RPMI8226 (cell line): ENCODE measurements at places on chromosomes 5 and 9.
A peak's percentile ranks its signal among the peaks of the same experiment; 100 is the strongest.

GRCh38 chr9:26919698-26920097 is 27.1 kb upstream of the CAAP1 start:
- no peak for DNase-seq

GRCh38 chr5:93909356-93909755 is 168.0 kb upstream of the POU5F2 start:
- no peak for DNase-seq

GRCh38 chr5:168837852-168838251 is 258.7 kb upstream of the PANK3 start:
- DNase-seq, result no peak

DNA sequence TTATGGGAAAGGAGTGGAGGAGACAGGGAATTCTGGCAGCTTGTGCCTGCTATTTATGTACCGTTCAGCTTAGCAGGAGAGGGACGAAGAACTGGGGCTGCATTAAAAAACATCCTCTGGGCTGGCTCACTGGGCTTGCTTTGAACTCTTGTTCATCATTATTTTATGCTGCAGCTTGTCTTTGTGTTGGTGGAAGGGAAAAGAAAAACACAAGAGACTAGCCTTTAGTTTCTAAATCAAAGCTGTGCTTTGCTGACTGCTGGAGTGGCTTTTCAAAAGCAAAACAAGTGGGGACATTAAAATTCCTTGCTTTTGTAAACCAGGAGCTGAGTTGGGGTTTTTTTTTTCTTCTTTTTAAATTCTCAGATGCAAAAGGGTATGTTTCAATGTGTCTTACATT is 5.9 kb upstream of the RGMB start:
- DNase-seq, result no peak

- DNase-seq, result no peak
These were observed 26.9 kb downstream of the SLC6A3 start for GRCh38 chr5:1418238-1418920.

DNA sequence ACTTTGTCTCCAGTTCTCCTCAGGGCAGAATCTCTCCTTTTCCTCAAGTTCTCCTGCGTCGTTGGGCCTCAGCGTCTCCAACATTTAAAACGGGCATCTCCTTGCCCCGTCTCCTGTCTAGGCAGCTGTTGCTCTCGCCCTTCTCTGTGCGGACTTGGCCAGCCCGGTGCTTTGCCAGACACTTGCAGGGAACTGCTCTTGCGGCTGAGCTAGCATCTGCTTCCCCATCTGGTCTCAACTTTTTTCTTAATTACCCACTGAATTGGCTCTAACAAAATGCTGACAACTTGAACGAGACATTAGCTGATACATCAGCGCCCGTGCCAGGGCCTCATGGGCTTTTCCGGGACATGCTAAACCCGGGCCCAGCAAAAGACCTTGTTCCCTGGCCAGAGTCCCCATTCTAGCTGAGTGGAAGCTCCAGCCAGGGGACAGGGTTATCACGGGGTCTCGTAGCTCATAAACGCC is 25.1 kb downstream of the ZNF618 start:
- DNase-seq, result no peak

DNA sequence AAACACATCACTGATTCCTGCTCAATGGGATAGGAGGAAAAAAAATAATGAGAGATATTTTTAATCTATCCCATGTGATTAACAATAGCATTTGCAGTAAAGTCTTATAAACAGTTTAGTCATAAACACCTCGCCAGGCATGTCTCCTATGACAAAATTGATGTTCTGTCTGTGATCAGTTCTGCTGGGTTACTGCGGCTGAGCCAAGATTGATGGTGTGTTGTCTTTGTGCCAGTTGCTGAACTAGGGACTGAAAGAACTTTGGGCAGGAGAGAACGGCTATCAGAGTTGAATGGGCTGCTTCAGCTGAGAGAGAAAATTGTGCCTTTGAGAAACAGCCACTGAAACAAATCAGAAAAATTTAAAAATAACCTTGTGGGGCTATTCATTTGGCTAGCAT is 37.3 kb upstream of the MAMDC2 start:
- DNase-seq, result no peak

GRCh38 chr9:87605676-87606075 is 108.0 kb downstream of the DAPK1 start:
- no peak for DNase-seq

GRCh38 chr9:93592643-93593021 is 16.2 kb downstream of the PHF2 start:
- DNase-seq, result peak; percentile 28

DNA sequence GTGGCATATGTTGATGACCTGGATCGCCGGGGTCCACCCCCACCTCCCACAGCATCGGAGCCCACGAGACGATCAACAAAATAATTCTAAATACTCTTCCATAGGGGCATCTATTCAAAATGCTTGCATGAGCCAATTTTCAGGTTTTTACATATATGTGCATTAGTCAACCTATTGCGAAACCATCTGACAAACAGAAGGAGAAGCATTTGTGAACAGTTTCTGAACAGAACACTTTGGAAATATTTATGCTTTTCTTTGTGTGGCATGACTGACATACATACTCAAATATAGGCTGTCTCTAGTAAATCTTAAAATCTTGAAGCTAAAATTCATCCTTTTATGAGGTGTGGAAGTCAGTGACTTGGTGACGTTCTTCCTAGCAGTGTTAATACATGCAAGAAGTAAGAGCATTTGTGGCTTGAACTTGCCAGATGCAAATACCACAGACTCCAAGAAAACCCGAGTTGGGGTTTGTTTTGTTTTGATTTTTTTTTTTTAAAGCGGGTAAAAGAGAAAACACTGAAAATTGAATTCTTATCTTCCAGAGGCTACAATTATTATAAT is 5.3 kb downstream of the GPR151 start:
- no peak for DNase-seq

GRCh38 chr5:163772241-163772640 is 266.8 kb downstream of the MAT2B start:
- DNase-seq, result no peak

- DNase-seq, result no peak
These were observed 3.4 kb downstream of the AJM1 start for GRCh38 chr9:136845465-136846260.

- DNase-seq, result no peak
These were observed 29.6 kb upstream of the SLC9A3 start for GRCh38 chr5:553874-554273.

DNA sequence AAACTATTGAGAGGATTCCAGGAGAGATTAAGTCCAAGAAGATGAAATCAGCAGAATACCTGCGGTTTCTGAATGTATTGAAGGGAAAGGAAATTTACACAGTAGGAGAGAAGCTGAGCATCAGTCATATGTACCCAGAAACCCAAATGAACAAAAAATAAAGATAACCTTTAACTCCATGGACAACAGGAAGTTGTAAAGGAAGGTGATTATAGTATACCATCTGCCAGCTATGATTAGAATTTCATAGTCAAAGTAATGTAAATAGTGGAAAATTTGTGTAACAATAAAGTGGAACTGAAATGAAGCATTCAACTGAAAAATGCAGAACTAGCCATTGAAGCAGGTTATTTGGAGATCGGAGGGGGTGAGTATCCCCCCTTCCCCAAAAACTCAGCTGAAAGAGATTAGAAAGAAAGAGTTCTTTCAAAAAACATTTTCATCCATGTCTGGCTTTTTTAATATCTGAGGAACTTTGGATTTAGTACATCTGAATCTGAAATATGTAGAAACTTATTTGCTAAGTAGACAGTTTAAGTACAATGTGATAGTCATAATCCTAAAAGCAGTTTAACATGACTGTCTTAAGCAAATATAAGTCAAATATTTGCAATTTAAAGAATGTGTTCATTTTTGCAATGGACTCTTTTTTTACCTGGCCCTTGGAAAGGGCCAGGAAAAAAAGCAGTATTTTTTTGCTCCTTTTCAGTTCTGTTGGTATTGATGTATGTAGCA is 58.4 kb downstream of the APC start:
- DNase-seq, result no peak

GRCh38 chr5:167626341-167627123 is 664.9 kb upstream of the WWC1 start:
- no peak for DNase-seq

DNA sequence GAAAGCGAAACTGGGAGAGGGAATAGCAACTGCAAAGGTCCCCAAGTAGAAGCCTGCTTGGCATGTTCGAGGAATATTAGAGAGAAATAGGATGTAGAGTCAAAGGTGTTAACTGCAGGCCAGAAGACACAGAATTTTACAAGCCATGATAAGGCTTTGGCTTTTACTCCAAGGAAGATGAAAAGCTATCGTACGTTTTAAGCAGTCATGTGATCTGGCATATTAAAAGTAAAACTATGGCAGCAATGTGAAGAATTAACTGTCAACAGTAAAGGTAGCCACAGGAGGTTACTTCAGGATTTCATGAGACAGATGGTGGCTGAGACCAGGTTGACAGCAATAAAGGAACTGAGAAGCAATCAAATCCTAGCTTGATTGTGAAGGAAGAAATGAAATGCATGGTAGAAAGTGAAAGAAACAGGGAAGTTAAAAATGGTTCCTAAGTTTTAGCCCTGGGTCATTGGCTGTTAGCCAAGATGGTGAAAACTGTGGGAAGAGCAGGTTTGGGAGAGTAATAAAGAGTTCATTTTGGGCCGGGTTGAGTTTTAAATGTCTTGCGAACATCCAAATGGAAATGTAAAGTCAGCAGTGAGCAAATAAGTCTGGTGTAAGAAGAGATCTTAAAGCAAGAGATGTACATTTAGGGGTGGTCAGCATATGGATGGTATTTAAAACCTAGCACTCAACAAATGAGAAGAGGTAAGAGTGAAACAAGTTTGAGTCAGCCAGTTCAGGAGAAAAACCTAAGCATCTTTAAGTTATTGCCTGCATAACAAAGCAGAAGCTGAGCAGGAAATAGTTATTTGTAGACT is 20.3 kb upstream of the TTC33 start:
- DNase-seq, result no peak

- DNase-seq, result peak; percentile 23
These were observed 238.0 kb downstream of the HSPA4 start for GRCh38 chr5:133289686-133290367.

GRCh38 chr5:160649304-160649703 is 202.7 kb downstream of the ATP10B start:
- peak; percentile 20 for DNase-seq

DNA sequence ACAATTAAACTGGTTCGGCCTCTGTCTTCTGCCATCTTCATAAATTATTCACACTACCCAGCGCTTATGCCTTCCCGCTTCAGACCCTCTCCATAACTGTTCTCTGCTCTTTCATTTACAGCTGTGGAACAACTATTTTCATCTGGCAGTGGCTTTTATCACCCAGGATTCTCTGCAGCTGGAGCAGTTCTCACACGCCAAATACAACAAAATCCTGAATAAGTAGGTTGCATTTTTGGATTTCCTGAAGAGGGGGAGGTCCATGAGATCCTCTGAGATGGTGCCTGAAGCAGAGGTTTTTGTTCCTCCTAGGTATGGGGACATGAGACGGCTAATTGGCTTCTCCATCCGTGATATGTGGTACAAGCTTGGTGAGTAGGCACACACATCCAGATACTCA is 28.1 kb upstream of the INSYN2B start:
- DNase-seq, result no peak

DNA sequence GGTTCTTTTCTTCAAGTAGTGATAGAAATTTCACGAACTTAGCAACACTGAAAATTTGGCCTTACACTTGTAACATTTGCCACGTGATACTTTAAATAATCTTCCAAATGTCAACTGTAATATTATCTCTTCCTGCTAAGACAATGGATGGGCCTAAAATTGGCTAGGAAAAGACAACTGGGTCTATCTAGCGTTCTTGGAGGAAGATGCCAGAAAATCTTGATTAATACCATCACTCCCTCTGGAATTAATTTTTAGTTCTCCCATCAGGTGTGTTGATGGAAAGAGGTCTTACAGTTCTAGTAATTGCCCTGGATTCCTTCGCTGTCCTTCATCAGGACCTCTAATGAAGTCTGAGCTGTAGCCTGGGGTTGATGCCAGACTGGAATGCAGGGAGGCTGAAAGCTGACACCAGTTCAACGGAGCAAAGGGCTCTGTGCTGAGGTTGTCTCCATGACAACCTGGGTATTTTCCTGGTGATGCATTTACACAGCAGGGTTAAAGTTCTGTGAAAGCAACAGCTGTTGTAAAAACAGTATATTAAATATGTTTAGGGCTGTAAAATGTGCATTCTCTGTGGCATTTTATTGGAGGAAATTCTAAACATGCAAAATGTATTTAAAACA is 92.3 kb downstream of the GAS1 start:
- DNase-seq, result no peak

GRCh38 chr9:114745879-114746550 is 59.8 kb downstream of the TNFSF15 start:
- no peak for DNase-seq

DNA sequence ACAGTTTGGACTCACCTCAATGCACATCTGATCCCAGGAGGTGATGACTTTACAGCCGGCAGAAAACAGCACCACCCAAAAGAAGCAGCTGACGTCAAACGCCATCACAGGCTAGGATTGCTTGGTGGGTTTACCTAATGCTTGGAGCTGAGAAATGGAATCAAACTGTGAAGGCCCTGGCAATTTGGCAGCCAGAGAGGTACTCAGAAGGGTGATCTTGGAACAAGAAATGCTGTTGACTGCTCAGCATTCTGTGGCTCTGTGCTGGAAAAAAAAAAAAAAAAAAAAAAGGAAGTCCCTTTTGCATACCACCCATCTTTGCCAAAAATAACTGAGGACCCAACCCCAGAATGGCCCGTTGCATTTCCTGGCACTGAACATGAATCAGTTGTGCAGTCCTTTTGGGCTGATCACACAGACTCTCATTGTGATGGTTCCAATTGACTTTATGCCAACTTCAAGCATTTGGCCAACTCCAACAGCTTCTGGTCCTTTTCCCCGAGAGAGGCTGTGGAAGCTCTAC is at the start of gene CD180:
CD180 (minus strand) TSS at position 263 of the 523 bp plus-strand sequence; CDS start at position 105, 158 bp downstream.
- peak; percentile 71 for DNase-seq

GRCh38 chr9:82129708-82130107 is 141.1 kb downstream of the SPATA31D1 start:
- no peak for DNase-seq

DNA sequence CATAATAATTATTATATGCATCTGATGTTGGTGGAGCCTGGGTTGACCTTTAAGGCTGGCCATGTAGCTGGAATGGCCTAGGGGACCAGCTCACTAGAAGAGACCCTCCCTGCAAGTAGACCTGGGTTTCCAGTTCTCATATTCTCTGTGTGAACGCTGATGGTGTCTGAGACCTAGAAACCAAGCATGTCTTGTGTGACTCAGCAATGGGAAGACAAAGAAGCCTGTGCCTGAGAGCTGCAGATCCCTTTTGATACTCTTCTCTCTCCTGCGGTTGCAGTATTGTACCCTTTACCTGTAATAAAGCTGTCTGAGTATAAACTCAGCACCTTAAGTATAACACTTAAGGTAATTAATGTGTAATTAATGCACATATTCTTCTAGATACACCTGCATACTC is 22.2 kb downstream of the C9orf152 start:
- no peak for DNase-seq

GRCh38 chr5:42518595-42519221 is 95.5 kb downstream of the GHR start:
- no peak for DNase-seq

- DNase-seq, result no peak
These were observed 337.7 kb upstream of the PANK3 start for GRCh38 chr5:168916852-168917251.

- DNase-seq, result no peak
These were observed 10.7 kb upstream of the ZBTB34 start for GRCh38 chr9:126849591-126850225.
